Dermis microvascular lymphatic vessel endothelial cell (primary cell): ENCODE measurements at places on chromosomes 2 and 18. TPM values are rescaled to one million over a fixed set of nuclear protein-coding genes. Genes with fewer than 3 reads are reported as not detected.

DNA sequence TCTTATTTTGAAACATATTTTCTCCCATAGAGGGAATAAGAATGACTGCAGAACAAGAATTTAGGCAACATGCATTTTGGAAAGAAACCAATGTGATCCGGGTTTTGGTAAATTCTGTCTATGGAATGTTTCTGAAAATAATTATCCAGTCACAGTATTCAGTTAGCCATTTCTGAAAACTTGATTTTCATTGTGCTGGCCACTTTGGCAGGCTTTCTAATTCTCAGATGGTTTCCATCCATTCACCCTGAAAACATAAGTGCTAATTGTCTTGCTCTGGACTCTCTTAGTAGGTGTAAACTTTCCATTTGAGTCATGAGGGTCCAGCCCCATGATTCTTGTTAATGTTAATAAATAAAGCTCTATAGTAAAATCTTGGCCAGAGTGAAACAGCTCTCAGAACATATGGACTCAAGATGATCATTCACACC lies 176.5 kb downstream of the RBM43 start:
- DNase-seq, result no peak

The CHRND gene
- not detected in 2 replicates for total RNA-seq

DNA sequence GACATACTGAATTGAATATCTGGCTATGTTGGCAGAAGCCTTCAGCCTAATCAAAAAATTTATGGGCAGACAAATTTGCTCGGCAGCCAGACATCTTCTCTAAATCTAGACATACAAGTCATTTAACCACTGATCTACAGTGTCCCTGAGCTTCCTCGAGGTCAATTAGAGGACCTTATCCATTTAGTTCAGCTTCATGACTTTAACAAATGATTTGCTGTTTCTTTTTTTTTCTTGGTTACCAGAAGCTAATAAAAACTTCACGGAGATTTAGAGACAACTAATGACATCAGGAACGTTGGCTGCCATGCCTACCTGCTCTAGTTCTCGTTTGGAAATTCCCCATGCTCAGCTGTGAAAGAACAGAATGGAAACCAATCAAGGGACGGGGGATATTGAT lies 223.8 kb downstream of the BCL2 start:
- no peak for DNase-seq

DNA sequence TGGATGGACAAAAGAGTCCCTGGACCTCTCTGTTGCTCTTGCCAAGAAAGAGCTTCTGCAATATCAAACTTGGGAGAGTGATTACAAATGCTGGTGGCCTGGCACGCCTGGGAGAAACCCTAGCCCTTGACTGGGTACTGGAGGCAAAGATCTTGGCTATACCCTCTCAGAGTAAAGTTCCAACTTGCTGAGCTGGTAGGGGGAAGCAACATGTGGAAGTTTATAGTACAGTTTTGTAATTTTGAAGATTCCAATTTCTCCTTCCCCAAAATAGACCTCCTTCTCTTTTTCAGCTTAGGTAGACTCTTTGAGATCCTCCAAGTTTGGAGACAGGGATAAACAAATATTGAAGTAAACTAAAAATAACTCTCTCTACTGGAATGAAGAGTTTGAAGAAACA lies 645.3 kb downstream of the NR4A2 start:
- no peak for DNase-seq

- no peak for DNase-seq
Observed at GRCh38 chr2:118151831-118152230, 63.6 kb downstream of the INSIG2 start.

DNA sequence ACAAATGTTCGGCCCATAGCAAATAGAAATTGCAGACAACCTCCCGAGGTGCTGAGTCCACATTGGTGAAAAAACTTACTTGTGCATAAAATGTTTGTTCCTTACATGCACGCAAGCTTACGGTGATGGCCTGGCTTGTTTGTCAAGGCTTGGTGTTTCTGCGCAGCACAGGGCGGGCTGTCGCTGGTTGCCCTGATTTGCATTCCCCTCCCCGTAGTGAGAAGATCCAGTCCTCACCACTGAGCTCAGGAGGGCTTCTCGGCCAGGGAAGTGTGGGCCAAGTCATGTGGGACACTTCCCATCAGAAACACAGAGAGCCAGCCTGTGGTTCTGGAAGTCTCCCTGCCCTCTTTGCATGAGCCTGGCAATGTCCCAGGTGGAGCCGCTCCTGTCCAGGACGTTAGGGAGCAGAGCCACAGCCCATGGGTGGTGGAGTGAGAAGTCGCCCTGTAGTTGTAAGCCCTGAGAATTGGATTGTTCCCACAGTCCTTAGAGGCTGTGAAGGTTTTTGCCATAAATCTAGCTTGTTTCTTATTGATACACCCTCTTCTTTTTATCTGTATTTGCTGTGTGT lies 152.7 kb downstream of the TWIST2 start:
- DNase-seq, result no peak

The SNRNP200 gene
- 47.8 and 65.4 TPM in 2 replicates for total RNA-seq

DNA sequence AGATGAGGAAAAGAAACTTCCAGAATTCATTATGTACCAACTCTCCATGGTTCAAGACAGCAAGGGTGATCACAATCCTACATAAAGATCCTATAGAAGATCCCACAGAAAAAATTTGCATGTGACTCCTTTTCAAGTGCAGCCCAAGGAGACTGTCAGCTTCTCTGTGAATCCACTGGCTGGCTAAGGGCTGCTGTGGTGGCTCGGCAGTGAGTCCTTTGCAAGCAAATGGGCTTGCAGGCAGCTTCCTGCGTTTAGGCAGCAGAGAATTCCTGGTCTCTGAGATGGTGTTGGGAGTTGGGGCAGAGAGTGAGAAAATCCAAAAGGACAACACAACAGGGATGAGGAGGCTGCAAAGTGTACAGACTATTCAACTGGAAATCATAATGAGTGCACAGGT lies 43.4 kb downstream of the NABP1 start:
- no peak for DNase-seq

GRCh38 chr2:212962691-212963090 lies 188.7 kb downstream of the IKZF2 start:
- no peak for DNase-seq

- DNase-seq, result no peak
Observed at GRCh38 chr18:79942211-79942610, 9.2 kb downstream of the SLC66A2 start.

- no peak for DNase-seq
Observed at GRCh38 chr18:79924814-79925731, 26.4 kb downstream of the SLC66A2 start.

The PHOSPHO2 gene
- 1.7 and 2.5 TPM in 2 replicates for total RNA-seq

The ZBTB7C gene
- under 0.01 TPM in 2 replicates for total RNA-seq

DNA sequence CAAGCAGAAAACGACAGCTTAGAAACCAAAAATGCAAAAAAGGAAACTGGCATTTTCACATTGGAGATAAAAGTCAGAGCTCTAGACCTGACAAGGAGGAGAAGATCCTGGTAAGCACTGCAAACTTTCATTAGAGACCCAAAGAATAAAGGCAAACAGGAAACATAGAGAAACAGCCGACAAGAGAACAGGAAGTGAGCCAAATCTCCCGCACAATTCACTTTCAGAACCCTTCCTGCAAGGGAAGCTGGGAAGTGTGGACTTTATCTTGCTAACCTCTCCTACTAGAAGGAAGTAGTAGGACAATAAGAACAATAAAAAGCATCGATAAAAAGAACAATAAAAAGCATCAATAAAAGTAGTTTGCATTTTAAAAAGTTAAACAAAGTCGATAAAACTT lies 417.8 kb upstream of the SPHKAP start:
- DNase-seq, result no peak

DNA sequence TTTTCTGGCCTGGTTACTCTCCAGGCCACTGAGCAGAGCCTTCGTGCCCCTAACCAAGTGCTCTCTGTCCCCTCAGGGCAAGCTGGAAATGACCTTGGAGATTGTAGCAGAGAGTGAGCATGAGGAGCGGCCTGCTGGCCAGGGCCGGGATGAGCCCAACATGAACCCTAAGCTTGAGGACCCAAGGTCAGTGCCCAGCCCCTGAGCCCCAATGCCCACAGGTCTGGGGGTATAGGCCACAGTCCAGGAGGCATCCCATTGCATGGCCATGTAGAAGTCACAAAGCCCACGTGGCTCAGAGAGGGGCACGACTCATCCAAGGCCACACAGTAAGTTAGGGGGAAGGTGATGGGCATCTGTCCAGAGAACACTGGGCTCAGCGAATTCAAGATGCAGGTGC lies 227.6 kb downstream of the DYSF start:
- DNase-seq, result no peak

The MARCHF4 gene
- 0.13 TPM in 2 replicates for total RNA-seq

The IL36A gene
- total RNA-seq, result not detected in 2 replicates

The B4GALT6 gene
- 5.3 and 5.5 TPM in 2 replicates for total RNA-seq

The RESP18 gene
- not detected in 2 replicates for total RNA-seq

- DNase-seq, result no peak
Observed at GRCh38 chr18:44759925-44760342, 79.2 kb downstream of the SETBP1 start.

DNA sequence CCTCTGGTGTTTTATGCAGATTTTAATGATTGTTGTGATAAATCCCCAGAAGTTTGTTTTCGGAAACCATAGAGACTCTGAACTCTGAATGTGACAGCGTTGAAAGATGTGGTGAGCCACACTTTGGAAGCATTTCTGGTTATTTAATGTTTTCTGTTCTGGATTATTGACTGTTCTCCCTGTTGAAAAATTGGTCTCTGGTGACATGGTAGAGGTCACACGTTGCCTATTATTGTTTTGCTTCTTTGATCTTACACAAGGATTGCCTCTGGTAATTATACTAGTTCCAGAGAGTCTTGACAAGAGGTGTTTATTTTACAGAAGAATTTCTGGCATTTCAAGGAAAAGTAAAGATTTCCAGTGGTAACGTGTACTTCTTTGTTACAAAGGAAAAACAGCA lies 127.1 kb downstream of the GREB1L start:
- no peak for DNase-seq

GRCh38 chr2:182242609-182243008 lies 184.2 kb downstream of the PDE1A start:
- DNase-seq, result no peak

The HIBCH gene
- 11.0 and 12.8 TPM in 2 replicates for total RNA-seq

- peak; percentile 66 for DNase-seq
Observed at GRCh38 chr2:218387369-218388194, 5.5 kb downstream of the SLC11A1 start.

The CNGA3 gene
- total RNA-seq, result under 0.01 TPM in 1 of 2 replicates, not detected in the other

The THUMPD2 gene
- 4.2 and 4.4 TPM in 2 replicates for total RNA-seq

The IL37 gene
- not detected in 2 replicates for total RNA-seq

DNA sequence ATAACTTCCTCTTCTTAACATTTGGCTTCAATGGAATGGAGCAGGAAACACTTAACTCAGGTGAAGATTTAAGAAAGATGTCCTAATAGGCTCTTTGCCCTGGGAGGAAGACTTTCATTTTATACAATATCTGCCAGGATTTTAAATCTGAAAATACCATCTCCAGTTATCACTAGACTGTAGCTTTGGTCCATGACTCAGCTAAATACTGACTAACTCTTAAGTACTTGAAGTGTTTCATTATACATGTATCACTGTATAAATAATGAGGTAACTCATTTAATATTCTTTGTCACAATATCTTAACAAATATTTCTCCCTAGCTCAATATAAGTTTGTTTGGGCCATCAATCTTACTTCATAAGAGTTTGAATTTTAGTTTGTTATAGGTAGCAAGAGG lies 34.7 kb downstream of the RBKS start:
- DNase-seq, result no peak

- no peak for DNase-seq
Observed at GRCh38 chr2:130354139-130354428, 1.8 kb upstream of the PTPN18 start.

GRCh38 chr18:9328776-9329175 lies 5.8 kb upstream of the TWSG1 start:
- DNase-seq, result no peak

GRCh38 chr2:188892636-188893035 lies 81.5 kb upstream of the COL3A1 start:
- DNase-seq, result no peak

The PDE1A gene
- 6.0 and 10.5 TPM in 2 replicates for total RNA-seq

DNA sequence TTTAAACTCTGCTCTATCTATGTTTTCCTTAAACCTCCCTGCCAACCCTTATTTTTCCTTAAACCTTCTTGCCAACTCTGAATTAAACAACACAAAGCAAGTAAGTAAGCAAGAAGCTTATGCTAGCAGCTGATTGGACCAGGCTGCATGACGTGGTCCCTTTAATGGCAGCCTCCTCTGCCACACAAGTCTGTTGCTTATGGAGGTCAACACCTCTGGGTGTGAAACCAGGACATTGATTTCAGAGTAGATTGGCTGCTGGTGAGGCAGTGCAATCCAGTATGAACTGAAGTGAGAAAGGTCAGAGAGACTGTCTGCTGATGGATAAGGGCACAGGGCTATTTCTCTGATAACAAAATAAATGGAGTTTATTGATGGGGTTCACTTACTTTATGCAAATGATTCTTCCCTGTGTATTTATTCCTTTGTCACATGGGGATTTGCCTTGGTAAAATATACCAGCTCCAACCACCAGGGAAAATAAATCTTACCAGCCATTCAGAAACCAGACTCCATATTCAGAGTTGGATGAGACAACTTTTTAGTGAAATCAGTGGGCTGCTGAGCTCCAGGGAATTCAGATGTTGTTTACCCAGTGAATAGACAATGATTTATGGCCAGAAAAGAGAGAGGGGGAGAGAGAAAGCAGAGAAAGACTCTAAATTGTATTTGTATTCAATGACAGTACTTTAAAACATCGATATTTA lies 112.2 kb upstream of the NCKAP5 start:
- no peak for DNase-seq

The EFHD1 gene
- not detected in 2 replicates for total RNA-seq

DNA sequence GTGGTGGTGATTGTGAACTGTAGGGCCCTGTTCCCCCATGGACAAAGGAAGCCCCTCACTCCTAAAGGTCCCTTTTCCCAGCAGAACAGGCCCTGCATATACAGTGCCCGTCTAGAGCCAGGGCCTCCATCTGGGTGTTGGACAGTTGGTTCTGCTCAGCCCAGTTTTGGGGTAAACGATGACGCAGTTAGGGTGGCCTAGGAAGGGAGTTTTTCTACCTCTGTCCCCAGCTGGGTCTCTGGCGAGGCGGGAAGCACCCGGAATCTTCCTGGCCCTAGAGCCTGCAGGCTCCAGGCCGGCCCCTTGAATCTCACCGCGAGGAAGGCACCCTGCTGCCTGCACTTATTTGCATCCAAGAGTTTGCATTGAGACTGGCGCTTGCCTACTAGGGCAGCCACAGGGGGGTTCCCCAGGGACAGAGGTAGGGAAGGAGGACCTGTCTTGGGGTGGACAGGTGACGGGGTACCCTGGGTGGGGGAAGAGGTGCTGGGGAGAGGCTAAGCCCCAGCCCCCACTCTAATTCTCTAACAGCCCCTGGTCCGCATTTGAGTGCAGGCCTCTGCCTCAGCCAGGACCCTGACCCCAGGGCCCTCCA lies 529 bp upstream of the MTA3 start:
- no peak for DNase-seq

The SPATS2L gene
- 9.4 and 11.1 TPM in 2 replicates for total RNA-seq

DNA sequence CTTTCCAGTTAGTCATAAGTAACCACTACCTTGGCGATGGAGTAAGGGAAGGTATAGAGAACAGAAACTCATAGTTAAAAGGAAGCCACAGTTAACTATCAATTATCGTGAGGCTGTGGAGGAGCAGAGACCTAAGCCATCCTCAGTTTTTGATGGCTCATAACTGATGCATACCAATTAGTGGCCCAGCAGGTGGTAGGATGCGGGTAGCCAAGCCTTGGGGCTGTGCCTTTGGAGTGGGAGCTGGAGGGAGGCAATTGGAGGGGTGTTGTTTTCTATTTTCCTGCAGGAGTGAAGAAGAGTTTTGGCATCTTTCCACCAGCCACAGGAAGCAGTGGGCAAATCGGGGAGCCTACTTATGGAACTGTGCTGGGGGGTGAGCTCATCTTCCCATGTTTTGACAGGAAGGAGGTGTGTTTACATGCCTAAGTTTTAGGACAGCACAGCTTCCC lies 194.8 kb downstream of the TPGS2 start:
- DNase-seq, result no peak

GRCh38 chr18:40402052-40402451 lies 1553.0 kb upstream of the PIK3C3 start:
- DNase-seq, result no peak

The CAPN14 gene
- under 0.01 TPM in 2 replicates for total RNA-seq
